ENCODE measurements at places on chromosomes 5 and 9.

- DNase-seq, result no peak
Observed at GRCh38 chr5:7214906-7215416, 181.0 kb upstream of the ADCY2 start.

GRCh38 chr5:134964359-134965270, 3.1 kb upstream of the CATSPER3 start:
- no peak for DNase-seq

- DNase-seq, result no peak
Observed at GRCh38 chr9:99822806-99823591, 1.3 kb downstream of the NR4A3 start.

DNA sequence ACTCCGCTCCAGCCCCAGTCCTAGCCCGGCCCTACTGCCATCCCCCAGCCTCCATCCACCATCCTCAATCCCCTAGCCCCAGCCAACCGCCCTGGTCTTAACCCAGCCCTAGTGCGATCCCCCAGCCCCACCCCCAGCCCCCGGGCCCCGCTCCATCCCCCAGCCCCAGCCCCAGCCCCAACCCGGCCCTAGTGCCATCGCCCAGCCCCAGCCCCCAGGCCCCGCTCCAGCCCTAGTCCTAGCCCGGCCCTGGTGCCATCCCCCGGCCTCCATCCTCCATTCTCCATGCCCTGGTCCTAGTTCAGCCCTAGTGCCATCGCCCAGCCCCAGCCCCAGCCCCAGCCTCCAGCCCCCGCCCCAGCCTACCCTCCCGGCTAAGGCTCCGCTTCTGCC, 398 bp downstream of the TOR1A start:
- no peak for DNase-seq

DNA sequence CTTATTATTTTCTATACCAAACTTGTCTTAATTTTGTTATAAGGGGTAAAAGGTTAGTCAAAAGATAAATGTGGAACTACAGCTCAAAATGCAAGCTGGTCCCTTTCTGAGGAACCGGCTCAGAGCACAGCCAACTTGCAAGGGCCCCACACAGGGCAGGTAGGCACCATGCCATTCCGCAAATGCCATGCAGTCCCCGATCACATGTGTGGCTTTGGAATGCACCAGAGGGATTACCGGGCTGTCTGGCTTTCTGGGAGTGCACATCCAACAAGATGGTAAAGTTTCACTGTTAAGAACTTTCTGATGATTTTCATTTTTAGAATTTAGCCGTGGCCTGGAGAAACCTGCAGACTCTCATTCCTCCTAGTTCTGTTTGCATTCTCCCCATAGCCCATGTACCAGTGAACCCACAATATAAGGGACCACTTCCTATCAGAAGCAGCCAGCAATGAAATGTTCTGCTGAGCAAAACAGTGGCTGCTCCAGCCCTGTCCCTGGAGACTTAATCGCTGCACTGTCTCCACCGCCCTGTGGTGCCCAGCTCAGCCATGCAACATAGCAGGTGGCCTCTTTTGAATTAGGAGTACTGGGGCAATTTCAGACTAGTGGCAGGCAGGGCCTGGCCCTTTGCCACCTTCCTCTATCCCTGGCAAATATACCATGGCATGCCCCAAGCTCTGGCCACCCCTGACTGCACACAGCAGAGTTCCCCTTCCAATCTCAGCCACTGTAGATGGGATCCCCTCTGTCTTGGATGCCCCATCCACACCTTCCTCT, 11.4 kb downstream of the SHB start:
- no peak for DNase-seq

DNA sequence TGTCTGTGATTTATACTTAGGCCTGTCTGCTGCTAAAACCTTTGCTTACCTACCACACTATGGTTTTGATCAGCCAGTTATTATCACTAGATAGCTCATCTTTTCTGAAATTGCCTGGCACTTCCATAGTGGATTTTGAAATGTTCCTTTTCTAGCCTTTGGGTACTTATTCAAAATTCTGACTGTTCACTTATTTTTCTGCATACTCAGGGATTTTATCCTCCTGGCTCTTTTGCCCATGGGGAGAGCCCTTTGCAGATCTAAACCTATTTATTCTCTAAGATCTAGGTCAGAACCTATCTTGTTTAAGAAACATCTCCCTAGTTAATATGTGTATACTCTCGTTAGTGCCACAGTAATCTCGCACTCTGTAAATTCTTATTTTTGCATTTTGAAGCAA, 103.5 kb upstream of the C9orf72 start:
- DNase-seq, result no peak

DNA sequence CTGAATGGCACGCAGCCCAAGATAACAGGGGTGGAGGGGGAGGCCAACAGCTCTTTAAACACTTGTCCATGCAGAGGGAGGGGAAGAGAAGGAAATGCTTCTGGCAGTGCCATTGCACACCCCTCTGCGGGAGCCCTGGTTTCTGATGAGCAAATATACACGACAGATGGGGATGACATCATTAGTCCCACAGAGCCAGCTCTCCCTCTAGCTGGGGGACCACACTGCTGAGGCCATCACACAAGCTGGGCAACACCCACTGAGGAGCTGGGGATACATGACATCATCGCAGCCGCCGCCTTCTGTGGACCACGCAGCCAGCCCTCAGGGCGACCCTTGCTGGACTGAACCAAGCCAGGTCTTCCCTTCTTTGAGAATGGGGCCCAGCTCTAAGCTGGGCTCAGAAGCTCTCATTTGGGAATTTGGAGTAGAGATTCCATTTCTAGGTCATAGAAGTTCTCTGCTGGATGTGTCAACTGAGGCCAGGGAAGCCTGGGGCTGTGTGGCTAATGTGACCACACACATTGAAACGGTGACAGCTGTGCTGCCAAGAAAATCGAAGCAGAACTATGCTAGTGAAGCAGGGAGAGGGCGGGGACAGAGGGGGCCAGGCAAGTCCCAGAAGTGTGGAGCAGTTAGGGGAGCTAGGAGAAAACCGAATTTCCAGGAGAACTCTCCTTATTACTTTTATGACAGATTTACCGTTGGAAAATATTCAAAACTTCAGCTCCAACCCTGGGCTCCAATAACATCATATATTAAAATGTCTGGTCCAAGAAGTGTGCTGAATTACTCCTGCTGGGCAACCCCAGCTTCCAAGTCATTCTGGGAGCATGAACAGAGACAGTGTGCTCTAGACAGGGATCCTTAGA, 79.5 kb downstream of the PRRT1B start:
- DNase-seq, result no peak

- DNase-seq, result no peak
Observed at GRCh38 chr9:133825555-133826218, 87.5 kb upstream of the SARDH start.

DNA sequence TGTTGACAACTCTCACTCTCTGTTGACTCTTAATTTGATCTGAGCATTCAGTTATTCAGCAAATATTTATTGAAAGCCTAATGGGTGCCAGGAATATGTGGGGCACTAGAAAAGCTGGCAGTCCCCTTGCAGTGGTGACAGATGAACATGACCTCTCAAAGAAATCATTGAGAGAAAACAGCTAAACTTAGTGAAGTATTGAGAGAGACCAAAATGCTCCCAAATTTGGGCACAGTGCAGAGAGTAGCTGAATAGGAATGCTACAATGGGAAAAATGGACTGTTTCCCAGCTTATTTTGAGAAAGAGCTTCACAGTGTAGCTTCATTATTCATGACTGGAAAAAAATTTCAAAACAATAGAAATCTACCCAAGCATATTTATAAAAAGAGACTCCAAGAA, 257.9 kb downstream of the SGCD start:
- DNase-seq, result no peak

DNA sequence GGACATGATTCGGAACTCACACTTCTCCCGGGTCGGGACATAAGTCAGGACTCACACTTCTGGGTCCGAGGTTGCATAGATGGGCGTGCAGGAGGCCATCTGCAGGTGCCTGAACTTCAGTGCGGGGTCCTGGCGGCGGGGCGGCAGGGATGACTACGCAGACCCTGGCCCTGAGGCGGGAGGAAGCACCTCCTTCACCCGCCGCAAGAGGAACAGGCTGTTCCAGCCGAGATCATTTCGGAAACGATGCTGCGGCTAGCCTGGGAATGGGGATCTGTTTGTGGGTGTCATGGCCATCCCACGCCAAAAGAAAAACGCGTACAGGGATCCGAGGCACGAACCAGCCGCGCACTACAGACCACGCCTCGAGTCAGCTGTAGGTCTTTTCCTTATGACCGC, 196.6 kb downstream of the TTLL11 start:
- DNase-seq, result no peak

- no peak for DNase-seq
Observed at GRCh38 chr9:113998114-113998513, 80.0 kb downstream of the AMBP start.

DNA sequence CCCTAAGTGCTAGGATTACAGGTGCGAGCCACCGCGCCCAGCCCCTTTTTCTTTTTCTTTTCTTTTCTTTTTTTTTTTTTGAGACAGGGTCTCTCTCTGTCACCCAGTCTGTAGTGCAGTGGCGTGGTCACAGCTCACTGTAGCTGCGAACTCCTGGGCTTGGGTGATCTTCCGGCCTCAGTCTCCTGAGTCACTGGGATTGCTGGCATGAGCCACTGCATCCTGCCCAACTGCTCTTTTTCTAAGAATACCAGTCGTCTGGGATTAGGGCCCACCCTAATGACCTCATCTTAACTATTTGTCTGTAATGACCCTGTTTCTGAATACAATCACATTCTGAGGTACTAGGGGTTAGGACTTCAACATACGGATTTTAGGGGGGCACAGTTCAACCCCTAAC, 34.1 kb upstream of the NANS start:
- no peak for DNase-seq

DNA sequence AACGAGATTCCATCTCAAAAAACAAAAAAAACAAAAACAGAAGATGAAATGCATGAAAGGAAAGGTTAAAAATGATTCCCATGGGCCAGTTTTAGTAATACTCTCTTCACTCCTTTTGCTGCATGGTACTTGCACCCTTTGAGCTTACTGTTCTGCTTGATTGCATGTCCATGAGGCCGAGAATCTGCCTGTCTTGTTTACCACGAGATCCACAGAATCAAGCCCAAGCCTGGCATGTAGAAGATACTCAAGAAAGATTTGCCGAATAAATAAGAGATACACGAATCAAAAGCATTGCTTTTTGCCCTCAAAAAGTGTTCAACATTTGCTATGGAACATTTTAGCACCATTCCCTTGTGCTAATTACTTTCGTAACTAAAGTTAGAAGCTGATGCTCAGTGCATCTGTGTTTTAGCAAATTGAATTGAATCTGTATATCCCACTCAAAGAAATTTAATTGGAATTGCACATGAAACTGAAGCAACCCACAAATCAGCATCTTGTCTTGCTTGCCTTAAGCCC, 1.1 kb downstream of the FAXDC2 start:
- no peak for DNase-seq

- DNase-seq, result no peak
Observed at GRCh38 chr9:34440017-34440416, 18.4 kb downstream of the FAM219A start.

- DNase-seq, result no peak
Observed at GRCh38 chr5:177606071-177607051, 6.4 kb downstream of the B4GALT7 start.

- no peak for DNase-seq
Observed at GRCh38 chr5:142357469-142358090, 32.8 kb upstream of the SPRY4 start.

GRCh38 chr5:37565062-37565670, 186.0 kb downstream of the WDR70 start:
- DNase-seq, result no peak

GRCh38 chr9:138118601-138119071, 241.1 kb downstream of the CACNA1B start:
- no peak for DNase-seq

DNA sequence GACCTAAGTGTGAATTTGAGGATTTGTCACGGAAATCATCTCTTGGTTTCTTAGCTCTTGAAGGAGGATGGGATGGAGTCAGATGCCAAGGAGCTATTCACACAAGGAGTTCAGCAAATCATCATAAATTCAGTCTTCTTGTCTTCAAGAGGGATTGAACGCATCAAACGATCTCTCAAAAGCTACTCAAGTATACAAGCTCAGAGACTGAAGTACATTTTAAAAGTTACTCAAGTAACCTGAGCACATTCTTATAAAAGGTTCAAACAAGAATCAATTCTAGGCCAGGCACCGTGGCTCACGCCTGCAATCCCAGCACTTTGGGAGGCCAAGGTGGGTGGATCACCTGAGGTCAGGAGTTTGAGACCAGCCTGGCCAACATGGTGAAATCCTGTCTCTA, 21.1 kb upstream of the GOLPH3 start:
- DNase-seq, result no peak

DNA sequence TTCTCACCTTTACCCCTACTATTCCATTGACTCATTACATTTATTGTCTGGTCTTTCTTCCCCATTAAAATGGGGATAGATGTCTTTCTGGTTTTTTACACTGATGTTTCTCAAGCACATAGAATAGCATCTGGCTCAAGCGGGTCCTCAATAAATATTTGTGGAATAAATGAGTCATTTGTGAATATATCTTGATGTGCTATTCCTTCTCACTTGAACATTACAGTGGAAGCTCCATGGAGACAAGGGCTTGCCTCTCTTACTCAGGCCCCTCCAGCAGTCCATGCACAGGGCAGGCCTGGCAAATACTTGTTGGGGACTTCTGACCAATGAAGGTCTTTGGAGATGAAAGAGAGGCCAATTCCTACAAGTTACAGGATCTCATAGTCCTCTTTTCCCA, 151.7 kb upstream of the TAS2R1 start:
- DNase-seq, result no peak

DNA sequence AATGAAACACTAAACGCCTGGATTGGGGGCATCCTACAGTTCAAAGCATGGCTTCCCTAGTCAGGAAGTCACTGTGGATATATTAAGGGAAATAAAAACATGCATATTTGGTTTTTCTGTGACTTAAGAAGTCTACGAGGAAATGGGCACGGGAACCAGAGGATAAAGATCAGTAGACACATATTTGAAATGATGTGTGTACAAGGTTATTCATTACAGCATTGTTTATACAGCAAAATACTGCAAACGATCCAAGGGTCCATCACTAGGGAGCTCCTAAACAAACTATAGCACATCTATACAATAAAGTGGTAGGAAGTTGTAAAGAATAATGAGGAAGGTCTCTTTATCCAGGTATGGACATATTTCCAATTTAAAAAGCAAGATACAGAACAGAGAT, 71.8 kb downstream of the EFNA5 start:
- DNase-seq, result no peak

GRCh38 chr5:5199495-5199894, 59.4 kb downstream of the ADAMTS16 start:
- DNase-seq, result no peak

- no peak for DNase-seq
Observed at GRCh38 chr9:27566118-27566517, 7.2 kb downstream of the C9orf72 start.

GRCh38 chr9:89685698-89686097, 80.9 kb downstream of the GADD45G start:
- DNase-seq, result no peak

GRCh38 chr5:143879646-143880045, 67.7 kb downstream of the HMHB1 start:
- DNase-seq, result no peak
